Fibroblast of skin of right biceps (primary cell): ENCODE measurements at places on chromosomes 5 and 9.

- DNase-seq, result peak; percentile 97
These were observed 122.4 kb downstream of the TRIO start for GRCh38 chr5:14265570-14265969.

- DNase-seq, result peak; percentile 6
These were observed 9.6 kb upstream of the IL17B start for GRCh38 chr5:149388498-149389190.

GRCh38 chr9:36392489-36392888 is 7.6 kb downstream of the RNF38 start:
- DNase-seq, result no peak

- peak; percentile 74 for DNase-seq
These were observed 142.3 kb upstream of the ANKH start for GRCh38 chr5:15013654-15014463.

GRCh38 chr9:108543251-108543778 is 312.5 kb downstream of the ACTL7B start:
- DNase-seq, result peak; percentile 73

DNA sequence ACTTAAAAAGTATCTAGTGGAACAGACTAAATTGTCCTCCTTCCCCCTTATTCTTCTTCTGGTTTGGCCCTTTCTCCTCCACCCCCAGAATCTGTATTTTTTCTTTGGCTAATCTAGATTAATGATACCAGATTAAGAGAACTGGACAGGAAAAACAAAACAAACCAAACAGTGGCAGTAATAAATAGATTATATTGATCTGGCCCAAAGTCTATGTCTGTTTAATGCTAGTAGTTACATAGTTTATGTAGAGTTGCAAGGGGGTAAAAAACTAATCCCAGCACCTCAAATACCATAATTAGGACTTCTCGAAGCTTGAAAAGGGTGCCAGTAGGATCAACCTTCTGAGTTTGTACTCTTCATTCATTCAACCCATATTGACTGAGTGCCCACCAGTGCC is 104.5 kb downstream of the ARL15 start:
- no peak for DNase-seq

DNA sequence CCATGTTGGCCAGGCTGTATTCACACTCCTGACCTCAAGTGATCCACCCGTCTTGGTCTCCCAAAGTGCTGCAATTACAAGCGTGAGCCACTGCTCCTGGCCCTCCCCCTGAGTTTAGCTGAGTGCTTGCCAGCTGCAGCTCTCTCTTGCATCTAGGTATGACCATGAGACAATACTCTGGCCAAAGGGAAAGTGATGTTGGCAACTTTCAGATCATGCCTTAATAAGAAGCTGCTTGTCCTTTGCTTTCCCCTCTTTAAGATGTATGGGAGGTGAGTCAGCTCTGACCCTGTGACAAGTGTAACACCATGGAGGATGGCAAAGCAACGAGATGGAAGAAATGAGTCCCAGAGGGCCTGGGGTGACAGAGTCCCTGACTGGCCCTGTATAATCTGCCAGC is 18.7 kb upstream of the DCAF12 start:
- DNase-seq, result no peak

- no peak for DNase-seq
These were observed 1.4 kb upstream of the NHP2 start for GRCh38 chr5:178155065-178155464.

GRCh38 chr5:14147210-14147609 is 4.1 kb downstream of the TRIO start:
- no peak for DNase-seq

GRCh38 chr5:43006424-43007202 is 33.5 kb downstream of the ANXA2R start:
- peak; percentile 28 for DNase-seq

DNA sequence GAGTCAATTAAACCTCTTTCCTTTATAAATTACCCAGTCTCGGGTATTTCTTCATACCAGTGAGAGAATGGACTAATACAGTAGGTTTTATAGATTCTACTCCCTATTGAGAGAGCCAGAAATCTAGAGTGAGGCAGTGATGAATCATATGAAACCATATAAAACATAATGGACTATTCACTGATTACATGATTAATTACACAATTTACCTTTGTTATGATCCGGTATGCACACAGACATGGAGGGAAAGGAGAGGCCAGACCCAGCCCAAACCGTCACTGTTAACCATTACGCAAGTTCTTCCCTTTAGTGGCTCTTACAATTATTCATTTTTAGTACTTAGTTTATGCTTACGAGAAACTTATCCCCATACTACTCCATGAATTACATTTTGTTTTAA is 205.0 kb downstream of the DNAH5 start:
- no peak for DNase-seq

DNA sequence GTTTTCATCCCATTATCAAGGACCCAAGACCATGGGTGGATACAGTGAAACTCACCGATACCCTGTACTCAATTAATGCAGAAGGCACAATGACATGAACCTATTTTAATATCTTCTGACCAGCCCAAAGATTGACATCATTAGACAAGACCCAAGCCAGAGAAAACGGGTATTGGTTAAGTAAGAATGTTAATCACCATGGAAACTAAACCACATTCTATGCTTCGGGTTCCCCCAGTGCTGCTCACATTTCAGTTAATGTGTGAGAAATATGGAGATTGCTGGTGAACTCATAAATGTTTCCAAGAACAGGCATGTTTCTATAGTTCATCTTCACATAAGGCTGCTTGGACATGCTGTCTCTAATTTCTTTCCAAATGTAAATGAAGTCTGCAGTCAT is 77.0 kb downstream of the IRX2 start:
- DNase-seq, result peak; percentile 29

DNA sequence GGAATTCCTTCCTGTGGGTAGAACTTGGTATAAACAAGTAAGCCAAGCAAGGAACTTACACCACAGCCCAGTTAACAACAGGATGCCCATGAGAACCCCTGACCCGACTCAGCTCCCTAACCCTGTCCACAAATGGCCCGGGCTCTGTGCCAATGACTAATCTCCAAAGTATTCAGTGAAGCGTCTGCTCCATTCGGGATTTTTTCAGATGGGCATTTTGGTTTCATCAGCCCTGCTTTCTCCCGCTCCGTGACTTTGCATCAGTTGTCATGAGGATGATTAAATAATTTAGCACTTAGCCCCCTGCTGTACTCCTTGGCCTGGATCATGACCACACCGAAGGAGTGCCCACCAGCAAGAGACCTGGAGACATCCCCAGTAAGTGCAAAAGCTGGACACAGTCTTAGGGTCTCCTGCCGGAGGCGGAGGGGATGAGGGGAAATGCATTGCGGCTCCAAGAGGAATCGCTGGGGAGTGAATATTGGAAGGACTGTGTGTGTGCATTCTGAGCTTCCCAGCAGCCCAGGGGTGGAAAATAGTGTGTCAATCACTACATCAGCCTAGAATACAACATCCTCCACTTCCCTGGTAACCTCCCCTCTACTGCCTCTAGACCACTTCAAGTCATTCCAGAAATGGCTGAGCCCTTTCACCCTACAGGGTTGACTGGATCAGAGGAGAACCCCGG is 41.4 kb upstream of the DNAH5 start:
- peak; percentile 91 for DNase-seq

GRCh38 chr9:130315446-130316226 is 50.1 kb downstream of the HMCN2 start:
- no peak for DNase-seq

DNA sequence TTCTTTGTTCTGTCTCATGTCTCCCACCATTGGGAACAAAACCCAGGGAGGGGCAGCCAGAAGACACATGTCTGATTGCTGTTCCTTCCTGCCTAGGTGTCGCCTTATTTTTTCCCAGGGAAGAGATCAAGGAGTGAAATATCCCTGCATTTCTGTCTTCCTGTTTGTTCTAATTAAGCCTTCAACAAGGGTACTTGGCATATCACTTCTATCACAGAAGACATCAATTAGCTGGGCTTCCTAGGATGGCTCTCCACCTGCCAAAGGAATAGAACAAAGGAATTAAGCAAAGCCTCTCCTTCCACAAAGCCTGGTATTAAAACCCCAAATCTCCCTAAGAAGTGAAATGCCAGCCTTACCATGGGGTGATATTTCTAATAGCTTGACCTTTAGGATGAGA is 299.5 kb upstream of the CD180 start:
- no peak for DNase-seq

GRCh38 chr5:100560860-100561259 is 25.7 kb downstream of the FAM174A start:
- DNase-seq, result peak; percentile 31

DNA sequence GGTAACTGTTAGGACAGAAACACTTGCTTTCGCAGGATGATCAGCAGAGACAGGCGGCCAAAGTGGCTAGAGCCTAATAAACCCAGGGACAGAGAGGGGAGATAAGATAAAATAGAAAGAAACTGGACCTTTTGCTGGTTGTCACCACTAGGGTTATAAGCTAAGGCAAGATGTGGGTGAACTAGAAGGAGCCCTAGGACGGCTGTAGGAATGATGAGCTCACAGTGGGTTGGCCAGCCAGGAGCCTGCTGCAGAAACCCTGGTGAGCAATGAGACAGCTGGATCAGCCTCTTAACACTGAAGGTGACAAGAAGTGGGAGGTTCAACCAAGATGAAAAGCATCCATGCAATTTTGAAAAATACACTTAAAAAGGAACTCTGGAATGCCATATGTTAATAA is 13.5 kb downstream of the CTNND2 start:
- DNase-seq, result no peak

DNA sequence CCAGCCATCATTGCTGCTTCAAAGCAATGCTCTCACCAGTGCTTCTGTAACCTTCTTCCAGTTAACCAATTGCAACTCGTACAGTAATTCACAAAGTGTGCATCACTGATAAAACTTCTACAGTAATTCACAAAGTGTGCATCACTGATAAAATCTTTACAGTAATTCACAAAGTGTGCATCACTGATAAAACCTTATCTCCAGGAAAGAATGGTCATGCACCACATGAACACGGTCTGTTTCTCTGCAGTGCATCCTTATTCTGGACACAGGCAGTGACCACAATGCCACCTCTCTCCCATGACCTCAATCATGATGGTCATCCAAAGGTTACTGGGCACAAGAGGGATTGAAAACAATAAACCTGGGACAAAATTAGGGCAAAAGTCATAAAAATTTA is 153.6 kb downstream of the TSSK1B start:
- DNase-seq, result no peak

DNA sequence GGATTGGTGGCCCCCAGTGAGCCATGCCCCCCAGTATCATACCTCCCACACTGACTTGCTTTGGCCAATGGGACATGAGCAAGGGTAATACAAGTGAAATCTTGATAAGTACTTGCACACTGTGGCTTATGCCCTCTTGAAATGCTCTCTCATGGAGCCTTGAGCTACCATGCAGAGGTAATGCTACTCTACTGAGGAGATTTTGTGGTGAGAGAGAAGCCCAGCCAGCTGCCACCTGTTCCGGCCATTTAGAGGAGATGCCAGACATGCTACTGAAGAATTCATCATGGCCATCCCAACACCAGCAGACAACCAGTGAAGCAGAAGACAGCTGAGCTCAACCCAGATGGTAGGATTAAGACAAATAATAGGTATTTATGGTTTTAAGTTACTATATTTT is 299.5 kb downstream of the MEF2C start:
- DNase-seq, result no peak

GRCh38 chr5:72448368-72448767 is 58.8 kb downstream of the ZNF366 start:
- no peak for DNase-seq

- peak; percentile 60 for DNase-seq
These were observed 374.3 kb downstream of the EBF1 start for GRCh38 chr5:158725297-158725851.

- DNase-seq, result no peak
These were observed 42.7 kb downstream of the HSDL2 start for GRCh38 chr9:112422417-112423148.

- DNase-seq, result peak; percentile 2
These were observed 85.2 kb downstream of the RASGRF2 start for GRCh38 chr5:81045389-81045807.

GRCh38 chr5:150356575-150357294 is 762 bp upstream of the TCOF1 start:
- DNase-seq, result no peak

GRCh38 chr5:64453405-64453804 is 52.4 kb upstream of the RGS7BP start:
- DNase-seq, result no peak

DNA sequence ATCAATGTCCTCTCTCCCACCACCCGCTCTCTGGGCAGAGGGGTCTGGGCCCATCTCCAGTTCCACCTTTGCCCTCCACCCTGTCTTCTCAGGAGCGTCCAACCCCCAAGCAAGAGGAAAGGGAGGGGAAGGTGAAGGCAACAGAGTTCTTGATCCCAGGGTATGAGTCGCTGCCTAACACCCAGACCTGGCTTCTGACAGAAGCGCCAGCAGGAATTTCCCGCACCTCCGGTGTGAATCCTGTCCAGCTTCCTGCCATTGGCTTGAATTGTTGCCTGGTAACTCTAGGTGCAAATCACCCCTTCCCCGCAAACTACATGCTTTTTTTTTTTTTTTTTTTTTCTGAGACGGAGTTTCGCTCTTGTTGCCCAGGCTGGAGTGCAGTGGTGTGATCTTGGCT is 84.2 kb upstream of the IER5L start:
- no peak for DNase-seq

GRCh38 chr5:997001-997474 is 11.6 kb upstream of the NKD2 start:
- peak; percentile 53 for DNase-seq

DNA sequence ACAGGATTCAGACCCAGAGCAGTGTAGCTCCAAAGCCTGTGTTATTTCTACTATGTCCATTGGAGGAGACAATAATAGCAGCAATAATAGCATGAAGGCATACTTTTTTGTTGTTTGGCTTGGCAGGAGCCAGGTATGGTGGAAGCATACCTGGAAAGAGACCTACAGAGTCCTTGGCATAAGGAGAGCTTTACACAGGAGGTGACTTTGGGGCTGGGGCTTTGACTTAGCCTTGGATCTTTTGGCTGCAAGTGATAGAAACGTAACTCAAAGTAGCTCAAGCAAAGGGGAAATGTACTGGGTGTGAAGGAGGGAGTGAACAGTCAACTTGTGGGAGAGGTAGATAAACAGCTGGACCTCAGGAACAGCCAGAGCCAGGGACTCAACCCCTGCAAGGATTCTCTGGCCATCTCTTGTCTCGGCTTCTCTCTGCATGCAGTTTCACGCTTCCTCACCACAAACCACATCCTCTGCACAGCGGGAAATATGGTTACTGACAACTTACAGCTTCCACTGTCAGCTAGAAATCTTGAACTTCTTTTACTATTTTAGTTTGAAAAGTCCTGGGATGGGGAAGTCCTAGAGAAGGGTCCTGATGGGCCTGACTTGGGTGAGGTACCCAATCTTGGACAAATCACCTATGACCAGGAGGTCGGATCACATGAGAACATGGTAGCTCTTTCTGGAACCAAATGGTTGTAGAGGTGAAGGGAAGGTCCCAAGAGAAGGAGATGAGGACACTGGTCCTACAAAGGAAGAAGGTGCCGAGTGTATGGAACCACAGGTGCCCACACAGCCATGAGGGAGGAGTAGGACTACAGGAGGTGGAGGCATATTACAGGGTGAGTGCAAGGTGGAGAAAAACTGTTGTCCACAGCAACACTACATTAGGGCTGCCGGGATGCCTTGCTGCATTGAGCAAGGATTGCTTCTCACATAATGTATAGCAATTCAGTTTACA is 47.0 kb upstream of the TGFBR1 start:
- peak; percentile 92 for DNase-seq
